ENCODE measurements at places on chromosomes 6 and 20.
A peak's percentile ranks its signal among the peaks of the same experiment; 100 is the strongest.

DNA sequence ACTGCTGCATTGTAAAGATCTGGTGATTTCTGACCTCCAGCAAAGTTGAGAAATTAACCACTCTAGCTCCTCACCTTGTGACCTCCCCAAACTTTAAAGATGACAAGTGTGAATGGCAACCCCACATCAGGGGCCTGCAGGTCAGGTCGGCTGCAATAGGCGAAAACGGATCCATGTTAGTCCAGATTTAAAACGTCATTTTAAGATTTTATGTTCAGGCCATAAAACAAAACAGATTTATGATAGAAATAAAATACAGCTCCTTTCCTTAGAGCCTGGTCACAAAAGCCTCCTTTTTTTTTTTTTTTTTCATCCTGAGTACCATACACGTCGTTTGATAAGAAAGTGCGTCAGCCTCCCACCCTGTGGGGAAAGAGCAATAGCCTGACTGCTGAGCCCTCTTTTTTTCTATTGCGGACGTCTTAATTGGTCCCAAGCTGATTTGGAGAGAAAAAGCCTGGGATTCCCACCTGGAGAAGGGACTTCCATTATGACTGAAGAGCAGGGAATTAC is 519.2 kb upstream of the NOX3 start:
- no peak for DNase-seq

DNA sequence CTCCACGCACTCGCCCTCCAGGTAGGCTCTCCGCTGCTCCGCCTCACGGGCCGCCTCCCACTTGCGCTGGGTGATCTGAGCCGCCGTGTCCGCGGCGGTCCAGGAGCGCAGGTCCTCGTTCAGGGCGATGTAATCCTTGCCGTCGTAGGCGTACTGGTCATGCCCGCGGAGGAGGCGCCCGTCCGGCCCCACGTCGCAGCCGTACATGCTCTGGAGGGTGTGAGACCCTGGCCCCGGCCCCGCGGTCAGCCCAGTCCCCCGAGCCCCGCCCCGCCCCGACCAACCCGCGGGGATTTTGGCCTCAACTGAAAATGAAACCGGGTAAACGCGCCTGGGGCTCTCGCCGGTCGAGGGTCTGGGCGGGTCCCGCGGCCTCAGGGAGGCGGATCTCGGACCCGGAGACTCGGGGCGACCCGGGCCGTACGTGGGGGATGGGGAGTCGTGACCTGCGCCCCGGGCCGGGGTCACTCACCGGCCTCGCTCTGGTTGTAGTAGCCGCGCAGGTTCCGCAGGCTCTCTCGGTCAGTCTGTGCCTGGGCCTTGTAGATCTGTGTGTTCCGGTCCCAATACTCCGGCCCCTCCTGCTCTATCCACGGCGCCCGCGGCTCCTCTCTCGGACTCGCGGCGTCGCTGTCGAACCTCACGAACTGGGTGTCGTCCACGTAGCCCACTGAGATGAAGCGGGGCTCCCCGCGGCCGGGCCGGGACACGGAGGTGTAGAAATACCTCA is 598 bp downstream of the HLA-B start:
- peak; percentile 45 for DNase-seq

- peak; percentile 58 for DNase-seq
Measured at GRCh38 chr20:59221707-59222252, 58.2 kb downstream of the ZNF831 start.

DNA sequence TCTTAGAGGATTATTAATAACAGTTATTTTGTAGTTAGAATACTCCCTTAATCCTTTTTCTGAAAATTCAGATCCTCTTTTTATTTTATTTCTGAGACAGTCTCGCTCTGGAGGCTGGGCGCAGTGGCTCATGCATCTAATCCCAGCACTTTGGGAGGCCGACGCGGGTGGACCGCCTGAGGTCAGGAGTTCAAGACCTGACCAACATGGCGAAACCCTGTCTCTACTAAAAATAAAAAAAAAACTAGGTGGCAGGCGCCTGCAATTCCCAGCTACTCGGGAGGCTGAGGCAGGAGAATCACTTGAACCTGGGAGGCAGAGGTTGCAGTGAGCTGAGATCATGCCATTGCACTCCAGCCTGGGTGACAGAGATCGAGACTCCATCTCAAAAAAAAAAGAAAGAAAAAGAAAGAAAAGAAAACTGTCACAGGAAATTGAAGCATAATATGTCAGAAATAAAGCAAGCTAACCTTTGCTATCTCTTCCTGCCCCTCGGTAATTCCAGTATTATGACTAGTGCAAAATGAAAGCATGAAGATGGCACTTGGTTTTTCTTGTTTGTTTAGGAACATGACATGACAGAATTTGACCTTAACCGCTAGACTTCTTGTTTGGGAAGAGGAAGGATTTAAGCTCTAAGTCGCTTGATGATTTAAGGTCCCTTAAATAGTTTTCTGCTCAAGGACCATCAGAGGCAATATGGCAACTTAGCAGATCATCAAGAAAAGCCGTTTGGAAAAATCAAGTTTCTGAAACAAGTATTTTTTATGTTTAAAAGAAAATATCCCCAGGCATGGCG is 1.8 kb upstream of the RBM39 start:
- DNase-seq = no peak

DNA sequence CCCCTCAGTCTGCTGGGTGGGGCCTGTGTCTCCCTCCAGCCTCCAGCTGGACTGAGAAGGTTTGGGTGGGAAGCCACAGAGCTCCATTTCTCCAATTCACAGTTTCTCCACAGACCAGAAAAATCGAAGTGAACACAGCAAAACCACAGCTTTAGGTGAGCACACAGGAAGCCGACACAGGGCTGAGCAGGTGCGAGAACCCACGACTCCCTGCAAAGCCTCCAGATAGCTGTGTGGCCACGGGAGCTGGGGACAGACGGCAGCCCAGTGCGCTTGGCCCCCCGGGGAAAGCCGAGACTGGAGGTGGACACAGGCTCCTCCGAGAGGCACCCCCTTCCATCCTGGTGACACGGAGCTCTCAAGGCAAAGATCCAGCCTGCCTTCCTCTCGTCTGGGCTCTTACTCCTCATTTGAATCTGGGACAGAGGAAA is 29.0 kb upstream of the MPC1 start:
- DNase-seq = no peak

DNA sequence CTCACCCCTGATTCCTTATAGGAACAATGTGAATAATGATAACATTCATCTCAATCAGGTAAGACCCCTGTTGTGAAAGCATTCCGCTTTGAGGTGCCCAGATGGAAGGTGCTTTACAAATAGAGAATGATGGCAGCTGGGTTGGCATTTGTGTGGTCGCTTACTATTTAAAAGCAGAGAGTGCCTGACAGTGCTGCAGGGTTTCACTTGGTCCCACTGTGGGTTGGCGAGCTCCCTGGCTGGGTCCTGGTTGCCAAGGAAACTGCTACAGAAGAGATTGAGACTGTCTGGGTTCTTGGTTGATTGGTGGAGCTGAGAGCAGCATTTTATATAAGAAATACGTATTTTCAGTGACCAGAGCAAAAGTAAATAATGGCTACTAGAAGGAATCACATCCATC is 207.2 kb upstream of the KCNQ5 start:
- DNase-seq = no peak

DNA sequence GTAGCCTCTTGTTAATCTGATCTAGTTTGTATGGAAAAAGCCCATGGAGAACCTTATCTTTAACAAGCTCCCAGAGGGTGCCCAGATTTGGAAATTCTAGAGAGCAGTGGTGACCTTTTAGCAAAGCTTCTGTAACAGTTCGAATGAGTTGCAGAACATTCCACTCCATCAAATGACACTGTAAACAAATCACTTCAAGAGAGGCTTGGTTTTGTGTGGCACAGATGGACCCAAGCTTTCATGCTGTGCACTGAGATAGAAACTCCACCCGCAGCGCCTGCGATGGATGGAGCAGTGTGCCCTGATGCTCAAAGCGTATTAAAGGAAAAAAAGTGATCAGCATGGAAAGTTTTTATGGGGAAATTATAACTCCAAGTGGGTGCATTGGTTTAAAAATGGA is 55.1 kb upstream of the ISM1 start:
- no peak for DNase-seq

GRCh38 chr6:84003131-84003530 is 30.4 kb upstream of the MRAP2 start:
- no peak for DNase-seq

DNA sequence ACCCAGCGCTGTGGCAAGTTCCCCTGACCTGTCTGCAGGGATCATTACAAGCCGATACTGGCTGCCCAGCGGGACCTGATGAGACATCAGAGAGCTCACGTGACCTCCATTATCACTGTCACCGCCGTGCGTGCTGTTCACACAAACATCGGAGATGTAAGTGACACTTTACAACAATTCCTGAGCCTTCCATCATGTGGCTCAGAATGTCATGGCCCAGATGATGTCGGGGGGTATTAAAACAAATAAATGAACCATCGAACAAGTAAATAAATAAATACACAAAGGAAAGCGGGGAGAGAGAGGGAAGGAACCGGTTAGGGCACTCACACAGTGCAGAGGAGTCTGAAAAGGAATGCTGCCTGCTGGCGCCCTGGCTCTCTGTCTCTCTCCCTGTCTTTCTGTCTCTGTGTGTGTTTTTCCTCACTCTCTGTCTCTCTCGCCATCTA is 195.1 kb downstream of the BMP7 start:
- peak; percentile 84 for DNase-seq

- DNase-seq = no peak
Measured at GRCh38 chr20:8183526-8183925, 51.5 kb downstream of the PLCB1 start.

DNA sequence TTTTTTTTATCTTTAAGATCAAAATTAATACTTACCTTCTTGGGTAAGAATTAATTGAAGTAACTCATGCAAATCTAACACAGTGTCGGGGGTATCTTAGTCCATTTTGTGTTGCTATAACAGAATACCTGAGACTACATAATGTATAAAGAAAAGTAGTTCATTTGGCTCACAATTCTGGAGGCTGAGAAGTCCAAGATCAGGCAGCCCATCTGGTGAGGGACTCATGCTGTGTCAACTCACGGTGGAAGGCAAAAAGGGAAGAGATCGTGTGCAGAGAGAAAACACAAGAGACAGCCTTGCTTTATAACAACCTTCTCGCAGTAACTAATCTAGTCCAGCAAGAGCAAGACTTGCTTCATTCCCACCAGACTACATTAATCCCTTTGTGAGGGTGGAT is 92.9 kb upstream of the VSTM2L start:
- DNase-seq = no peak

- peak; percentile 74 for DNase-seq
Measured at GRCh38 chr6:112690497-112691202, 343.5 kb downstream of the RFPL4B start.

GRCh38 chr6:32614366-32615081 is 22.7 kb upstream of the HLA-DQA1 start:
- no peak for DNase-seq

- DNase-seq = no peak
Measured at GRCh38 chr6:1494671-1495070, 105.3 kb downstream of the FOXF2 start.

DNA sequence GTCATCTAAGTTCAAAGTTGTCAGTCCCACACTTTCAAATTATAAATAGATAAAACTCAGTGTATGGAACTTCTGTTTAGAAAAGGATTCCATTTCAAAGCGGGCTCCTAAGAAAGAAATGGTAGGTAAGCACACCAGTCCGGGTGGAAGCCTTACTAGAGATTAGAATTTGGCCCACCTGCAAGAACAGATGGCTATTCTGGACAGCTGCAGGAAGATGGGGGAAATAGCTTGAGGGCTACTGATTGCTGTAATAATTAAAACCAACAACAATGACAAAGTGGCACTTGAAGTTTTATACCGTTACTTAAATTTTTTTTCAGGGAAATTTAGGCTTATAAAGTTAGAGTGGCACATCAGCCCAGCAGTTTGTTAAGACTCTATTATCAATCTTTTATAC is 83.3 kb downstream of the HIVEP2 start:
- DNase-seq = no peak

DNA sequence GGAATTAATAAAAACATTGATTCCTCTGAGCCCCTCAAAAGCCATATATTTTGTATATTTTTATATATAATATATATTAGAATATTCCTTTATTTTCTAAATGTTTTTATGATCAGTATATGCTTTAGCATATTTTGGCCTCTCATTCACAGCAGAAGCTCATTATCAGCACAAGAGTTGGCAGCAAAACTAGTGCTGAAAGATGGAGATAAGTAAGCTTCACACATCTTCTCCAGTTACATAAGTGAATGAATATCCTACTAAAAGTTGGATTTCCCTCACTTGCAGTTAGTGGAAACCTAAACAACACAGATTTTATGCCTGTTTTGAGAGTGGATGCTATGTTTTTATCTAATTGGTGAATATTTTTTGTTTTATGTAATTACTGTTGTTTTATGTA is 1303.8 kb upstream of the ADGRB3 start:
- DNase-seq = no peak

DNA sequence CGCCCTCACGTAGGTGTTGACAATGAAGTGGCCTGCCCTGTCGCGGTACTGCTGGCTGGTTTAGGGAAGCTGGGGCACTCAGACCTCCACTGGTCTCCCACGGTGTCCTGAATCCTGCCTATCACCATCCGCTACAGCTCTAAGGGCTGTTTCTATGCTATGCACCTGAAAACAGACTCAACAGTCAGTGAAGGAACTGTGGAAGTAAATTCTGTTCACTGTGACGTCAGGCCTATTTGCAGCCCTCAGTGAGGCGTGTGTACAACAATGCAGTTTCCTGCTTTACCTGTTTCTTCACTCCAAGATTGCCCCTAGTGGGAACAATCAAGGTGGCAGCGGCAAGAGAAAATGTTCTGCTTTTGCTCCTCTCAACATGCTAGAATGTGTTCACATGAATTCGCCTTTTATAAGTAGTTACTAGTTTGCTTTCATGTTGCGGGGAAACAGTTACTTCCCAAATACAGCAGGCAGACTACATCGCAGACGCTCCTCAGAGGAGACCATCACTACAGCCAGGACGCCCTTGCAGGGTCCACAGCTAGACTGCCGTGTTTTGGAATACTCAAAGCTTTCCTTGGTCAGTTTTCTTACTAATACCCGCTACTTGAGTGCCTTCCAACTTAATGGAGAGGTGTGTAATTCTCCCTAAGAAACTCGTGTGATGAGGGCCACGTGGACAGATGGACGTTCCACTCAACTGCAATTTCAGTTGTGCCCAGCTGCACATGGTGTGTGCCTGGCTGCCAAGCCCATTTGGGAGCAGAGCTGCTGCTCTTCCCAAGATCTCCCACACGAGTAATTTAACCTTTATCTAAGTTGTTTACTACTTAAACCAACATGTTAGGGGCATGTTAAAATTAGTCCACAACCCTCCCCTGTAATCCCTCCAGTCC is 25.4 kb downstream of the DIDO1 start:
- peak; percentile 58 for DNase-seq

DNA sequence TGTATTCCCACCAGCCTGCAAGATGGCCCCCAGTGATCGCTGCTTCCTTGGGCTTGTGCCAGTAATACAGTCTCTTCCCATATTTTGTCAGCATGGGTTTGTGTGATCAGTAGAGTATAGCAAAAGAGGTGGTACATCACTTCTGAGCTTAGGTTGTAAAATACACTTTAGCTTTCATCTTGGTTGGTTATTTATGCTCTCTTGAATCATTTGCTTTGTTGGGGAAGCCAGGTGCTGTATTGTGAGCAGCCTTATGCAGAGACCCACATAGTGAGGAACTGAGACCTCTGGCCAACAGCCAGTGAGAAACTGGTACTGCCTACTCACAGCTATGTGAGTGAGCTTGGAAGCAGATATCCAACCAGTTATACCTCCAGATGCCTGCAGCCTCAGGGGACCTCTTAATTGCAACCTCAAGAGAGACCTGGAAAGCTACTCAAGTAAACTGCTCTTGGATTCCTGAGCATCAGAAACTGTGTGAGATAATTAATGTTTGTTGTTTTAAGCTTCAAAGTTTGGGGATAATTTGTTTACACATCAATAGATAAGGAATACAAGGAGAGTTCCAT is 229.3 kb downstream of the FARS2 start:
- no peak for DNase-seq
